Dermis microvascular lymphatic vessel endothelial cell (primary cell): ENCODE measurements at places on chromosomes 6 and 20. TPM values are rescaled to one million over a fixed set of nuclear protein-coding genes. Genes with fewer than 3 reads are reported as not detected.
A peak's percentile ranks its signal among the peaks of the same experiment; 100 is the strongest.

ASIP gene
- not detected in 2 replicates for total RNA-seq

RSPO3 gene
- not detected in 2 replicates for total RNA-seq

ZNF512B gene
- 5.9 and 11.0 TPM in 2 replicates for total RNA-seq

GRCh38 chr6:139373154-139373927, 1.1 kb downstream of the CITED2 start:
- DNase-seq: peak; percentile 63

GRCh38 chr20:13059398-13060136, 50.8 kb downstream of the SPTLC3 start:
- DNase-seq: no peak

DNA sequence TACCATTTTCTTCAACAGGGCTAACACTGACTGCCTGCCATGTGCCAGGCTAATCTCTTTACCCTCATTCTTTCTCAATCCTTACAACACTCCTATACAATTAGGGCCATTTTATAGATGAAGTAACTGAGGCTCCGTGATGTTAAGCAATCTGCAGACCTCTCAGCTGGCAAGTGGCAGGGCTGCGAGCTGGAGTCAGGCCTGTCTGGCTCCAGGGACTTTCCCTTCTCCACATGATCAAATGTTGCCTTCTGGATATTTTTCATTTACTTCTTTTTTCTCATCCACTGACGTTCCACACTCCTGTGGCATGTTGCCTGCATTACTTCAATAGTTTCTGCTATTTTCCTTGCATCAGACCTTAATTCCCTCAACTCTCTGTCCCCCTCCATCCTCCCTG, 55.2 kb upstream of the TAGAP start:
- no peak for DNase-seq

DNA sequence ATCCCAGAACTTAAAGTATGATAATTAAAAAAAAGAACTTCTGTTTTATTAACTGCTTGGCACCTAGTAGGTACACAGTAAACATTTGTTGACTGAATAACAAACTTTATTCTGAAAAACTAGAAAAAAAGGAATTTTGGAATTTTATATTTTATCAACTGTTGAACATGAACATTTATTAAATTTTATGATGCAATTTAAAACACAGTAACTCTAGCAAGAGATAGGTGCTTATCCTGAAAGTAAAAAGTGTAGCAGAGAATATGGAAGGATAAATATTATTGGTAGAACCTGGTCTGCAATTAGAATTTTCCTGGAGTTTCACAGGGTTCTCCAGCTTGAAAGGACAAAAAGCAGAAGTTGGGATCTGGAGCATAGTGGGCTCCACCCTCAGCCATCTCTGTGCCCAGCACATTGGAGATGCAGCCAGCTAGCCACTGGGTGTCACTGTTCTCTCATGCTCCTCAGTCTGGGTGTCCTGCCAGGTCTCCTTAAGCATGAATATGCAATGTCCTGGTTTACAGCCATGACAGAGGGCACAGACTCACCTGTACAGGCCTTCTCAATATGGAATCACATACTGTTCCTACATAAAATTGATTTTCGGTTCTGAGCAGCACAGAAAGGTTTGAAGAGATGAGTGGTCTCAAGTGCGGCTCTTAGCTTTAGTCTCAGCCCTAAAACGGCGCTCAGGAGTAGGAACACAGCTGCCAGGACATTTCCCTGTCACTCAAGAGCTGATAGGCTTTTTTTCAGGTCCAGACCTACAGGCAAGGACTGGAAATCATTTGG, 31.7 kb upstream of the IL20RA start:
- DNase-seq: peak; percentile 33

- no peak for DNase-seq
These were observed 22.3 kb downstream of the QKI start for GRCh38 chr6:163436843-163437242.
